ENCODE measurements at places on chromosomes 12 and 14.

DNA sequence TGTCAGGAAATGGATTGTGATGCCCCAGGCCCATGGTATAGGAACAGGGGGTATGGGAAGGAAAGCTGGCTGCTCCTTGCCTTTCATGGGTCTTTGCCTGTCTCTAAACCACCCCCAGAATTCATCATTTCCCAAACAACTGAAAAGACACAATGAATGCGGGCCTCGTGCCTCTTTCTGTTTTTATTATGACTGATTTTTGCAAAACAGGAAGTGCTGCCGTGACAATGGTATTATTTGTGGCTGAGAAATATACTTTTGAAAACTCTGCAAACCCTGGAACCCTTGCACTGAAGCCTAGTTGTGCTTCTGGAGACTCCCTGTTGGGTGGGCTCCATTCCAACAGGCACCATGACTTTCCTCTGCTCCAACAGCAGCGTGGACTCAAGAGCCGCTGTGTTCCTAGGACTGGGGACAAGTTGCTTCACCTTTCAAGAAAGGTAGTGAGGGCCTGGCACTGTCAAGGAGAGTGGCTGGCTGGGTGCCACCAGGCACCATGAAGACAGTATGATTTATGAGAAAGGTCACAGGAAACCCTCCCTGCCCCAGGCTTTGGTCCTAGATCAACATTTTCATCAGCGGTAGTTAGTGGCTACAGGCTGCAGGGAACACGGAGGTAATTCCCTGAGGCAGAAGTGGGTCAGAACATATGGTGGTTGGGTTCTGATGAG, 4.8 kb upstream of the DGLUCY start:
- DNase-seq = peak; percentile 57

- peak; percentile 90 for DNase-seq
Observed at GRCh38 chr14:100850841-100851585, 25.1 kb downstream of the MEG3 start.

DNA sequence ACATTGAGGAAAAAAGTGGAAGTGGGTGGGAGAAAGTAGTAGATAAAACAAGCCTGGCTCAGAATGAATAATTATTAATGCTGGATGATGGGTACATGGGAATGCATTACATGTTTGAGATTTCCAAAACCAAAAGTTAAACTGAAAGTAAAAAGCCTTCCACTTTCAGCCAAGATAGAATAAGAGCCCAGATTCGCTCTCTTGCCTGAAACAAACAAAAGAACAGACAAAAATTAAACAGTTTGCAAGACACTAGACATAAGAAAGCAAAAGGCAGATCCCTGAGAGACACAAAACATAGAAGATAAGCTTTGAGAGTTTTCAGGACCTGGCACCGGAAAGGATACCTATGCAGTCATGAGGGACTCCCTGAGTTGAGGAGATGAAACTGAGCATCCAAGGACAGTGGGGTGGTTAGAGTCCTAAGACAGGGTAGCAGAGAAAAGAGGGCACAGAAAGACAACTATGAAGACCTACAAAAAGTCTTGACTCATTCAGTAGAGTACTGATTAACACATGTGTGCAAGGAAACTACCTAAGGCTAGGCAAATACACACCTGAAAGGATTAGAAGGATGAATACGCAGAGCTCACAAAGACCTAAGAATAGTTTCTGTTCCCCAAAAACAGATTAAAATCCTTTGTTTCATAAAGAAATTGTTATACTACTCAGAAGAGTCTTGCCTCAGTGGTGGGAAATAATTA, 54.1 kb downstream of the CEP83 start:
- DNase-seq = no peak

- DNase-seq = no peak
Observed at GRCh38 chr14:81474148-81474492, 59.5 kb downstream of the SEL1L start.

DNA sequence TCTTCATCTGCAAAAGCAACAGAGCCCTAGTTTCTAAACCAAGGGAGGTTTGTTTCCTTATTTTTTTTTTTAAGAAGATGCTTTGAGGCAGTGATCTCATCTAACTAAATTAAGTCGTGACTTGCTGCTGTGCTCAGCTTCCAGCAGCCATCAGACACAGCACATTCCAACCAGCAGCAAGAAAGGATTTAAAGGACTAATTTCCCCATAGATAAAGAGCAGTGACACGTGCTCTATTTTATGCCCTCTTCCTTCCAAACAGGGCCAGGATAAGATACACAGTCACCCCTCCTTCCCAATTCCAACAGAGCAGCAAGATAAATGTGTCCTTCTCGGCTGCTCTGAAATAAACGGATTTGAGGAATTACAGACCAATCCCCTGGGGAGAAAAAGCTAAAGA, 81.7 kb downstream of the PRKAB1 start:
- no peak for DNase-seq

DNA sequence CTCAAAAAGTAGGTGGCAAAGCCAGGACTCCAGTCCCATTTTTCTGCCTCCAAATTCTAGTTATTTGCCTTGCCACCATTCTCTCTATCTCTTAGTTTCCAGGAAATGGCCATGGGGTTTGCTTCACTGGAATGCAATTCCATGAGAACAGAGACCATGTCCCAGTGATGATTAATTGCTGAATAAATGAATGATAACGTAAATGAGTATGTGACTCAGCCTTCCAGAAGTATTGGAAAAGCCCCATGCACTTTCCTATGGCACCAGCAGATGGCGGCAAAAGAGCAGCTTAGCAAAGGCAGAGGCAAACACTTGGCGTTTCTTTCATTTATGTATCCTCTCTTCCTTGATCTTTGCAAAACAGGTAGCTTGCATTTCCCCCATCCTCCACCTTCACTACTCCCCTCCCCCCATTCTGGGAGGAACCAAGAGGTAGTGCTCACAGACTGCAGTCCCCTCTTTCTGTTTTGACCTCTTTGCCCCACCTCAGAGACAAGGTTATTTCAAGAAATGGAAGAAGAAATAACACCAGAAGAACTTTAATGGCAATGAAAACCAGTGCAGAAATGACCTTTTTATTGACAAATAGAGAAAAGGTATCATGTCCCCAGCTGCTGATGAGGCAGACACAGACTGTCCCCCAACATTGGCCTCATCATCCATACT, 21.3 kb downstream of the TBX3 start:
- peak; percentile 79 for DNase-seq

GRCh38 chr14:52443506-52443905, 108.8 kb downstream of the TXNDC16 start:
- no peak for DNase-seq

- no peak for DNase-seq
Observed at GRCh38 chr12:131527736-131528135, 183.2 kb upstream of the SFSWAP start.

DNA sequence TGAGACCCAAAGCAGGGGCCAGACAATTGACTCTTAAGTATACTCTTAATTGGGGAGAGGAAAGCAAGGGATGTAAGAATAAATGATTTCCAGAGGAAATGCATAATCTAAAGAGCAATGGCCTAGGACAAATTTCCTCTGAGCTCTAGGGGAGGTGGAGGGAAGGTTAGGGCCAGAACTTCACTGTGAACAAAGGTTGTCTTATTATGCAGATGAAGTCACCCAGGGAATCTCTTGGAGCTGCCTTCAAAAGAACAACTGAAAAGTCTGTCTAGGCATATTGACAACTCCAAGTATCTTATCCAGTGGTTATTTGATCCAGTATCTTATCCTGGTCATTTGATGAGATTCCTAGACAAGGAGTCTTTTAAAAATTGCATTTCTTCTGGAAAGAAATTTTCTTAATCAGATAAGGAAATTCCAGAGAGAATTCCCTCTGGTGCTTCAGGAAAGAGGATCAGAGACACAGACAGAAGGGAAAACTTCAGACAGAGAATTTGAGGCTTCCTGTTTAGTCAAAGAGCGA, 16.5 kb upstream of the SMIM10L1 start:
- no peak for DNase-seq

DNA sequence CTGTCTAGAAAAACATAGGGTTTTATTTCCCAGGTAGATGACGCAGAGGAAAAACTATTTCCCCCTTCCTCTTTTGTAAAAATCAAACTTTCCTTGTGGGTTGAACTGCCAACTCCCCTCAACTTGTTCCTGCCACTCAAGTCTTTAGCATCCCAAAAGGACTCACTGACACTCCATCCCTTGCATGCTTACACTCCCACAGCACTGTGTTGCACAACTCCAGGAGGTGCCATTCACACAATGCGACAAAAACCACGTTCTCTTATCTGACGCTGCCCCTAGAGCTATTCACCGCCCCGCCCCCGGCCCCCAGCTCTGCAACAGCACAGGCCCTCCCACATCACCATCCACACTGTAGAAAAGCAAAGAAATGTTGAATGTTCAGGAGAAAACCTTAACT, 16.9 kb upstream of the STON2 start:
- DNase-seq = no peak

GRCh38 chr14:68824517-68825347, 31.9 kb upstream of the ZFP36L1 start:
- DNase-seq = peak; percentile 72

GRCh38 chr12:95718006-95718431, 72.5 kb downstream of the NTN4 start:
- DNase-seq = no peak

- DNase-seq = no peak
Observed at GRCh38 chr14:63863004-63863403, 10.2 kb downstream of the SYNE2 start.

DNA sequence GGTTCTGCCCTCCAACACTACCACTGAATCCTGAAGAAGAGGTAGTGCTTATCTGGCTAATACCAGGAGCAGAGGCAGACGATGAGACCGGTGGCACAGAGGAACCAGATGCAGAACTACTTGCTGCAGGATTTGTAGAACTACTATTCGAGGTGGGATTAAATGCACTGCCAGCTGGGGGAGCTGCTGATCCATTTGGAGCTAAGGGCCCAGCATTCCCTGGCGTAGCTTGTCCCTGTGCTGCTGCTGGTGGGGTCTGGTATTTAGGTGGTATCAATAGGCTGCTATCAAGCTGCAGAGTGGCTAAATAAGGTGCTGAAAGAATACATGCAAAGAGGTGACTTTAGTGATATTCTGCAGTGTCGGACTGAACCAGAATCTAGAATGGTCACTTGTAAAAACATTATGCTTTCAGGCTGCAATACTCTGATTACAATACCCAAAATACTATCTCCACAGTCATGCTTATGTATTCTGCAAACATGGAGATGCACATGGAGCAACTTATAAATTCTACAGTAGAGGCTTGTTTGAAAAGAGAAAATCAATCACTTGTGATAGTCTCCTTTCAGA, 294.2 kb downstream of the MED13L start:
- peak; percentile 22 for DNase-seq

DNA sequence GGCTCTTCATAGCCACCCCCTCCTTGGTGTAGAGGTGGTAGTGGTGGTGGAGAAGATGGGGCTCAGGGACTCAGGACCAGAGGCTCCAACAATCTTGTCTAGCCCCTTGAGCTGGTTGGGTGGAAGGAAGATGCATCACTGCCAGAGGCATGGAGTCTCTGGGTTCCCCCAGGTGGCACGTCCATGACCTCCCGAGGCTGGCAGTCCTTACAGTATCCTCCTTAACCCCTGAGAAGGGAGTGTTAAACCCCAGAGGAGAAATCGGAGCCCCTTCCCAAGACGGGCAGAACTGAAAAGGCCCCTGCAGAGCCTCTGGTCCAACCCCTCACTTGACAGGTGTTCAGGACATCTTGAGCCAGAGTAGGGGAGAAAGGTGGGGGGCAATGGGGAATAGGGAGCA, 9.1 kb downstream of the KRT83 start:
- DNase-seq = no peak

GRCh38 chr14:101442451-101442850, 118.8 kb upstream of the DIO3 start:
- DNase-seq = peak; percentile 78

- no peak for DNase-seq
Observed at GRCh38 chr12:116534311-116535121, 24.7 kb upstream of the MAP1LC3B2 start.

GRCh38 chr12:132514216-132514820, 24.4 kb downstream of the FBRSL1 start:
- DNase-seq = no peak

- DNase-seq = no peak
Observed at GRCh38 chr12:99309812-99310211, 337.7 kb upstream of the GARIN6 start.

- DNase-seq = no peak
Observed at GRCh38 chr12:131415781-131416180, 295.1 kb upstream of the SFSWAP start.

DNA sequence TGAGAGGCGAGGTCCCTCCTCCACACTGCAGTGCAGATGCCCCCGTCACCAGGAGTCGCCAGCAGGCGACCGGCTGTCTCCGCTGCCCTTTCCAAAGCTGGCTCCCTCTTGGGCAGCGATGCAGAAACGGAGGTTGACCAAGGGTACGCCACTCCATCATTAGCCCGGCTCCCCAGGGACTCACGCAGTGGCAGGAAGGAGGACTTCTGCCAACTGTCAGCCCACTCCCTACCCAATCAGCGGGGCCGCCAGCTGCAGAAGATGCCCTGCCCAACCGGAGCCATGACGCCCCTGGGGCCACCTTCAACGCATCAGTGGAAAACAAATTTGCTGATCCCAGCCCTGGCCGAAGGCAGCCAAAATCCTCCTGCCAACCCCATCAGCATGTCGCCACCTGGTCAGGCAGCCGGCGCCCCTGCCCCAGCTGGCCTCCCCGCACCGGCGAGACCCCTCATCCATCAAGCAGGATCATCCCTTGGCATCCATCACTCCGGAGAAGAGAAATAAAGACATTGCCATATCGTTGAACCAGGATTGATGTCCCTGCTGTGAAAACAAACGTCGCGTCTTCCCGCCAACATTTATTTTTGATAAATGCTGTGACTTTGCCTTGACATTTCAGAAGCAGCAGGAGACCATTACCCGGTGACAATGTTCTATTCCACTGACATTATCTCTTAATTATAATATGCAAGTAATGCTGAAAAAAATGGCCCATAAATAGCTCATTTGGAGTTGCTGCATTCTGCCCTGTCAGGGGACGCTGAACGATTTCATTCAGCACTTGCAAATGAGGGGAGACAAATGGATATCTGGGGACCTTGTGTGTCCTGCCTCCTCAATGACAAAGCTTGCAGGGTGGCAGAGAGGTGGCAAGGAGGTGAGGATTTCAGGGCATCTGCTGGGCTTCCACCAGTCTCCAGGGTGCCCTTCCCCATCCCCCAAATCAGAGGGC, 105.1 kb downstream of the SCARB1 start:
- no peak for DNase-seq

Data from activated T-cell treated with anti-CD3 and anti-CD28 coated beads, Interleukin-2, amount 50 U/mL, for 48 hours (primary cell).